ENCODE measurements at places on chromosomes 13 and 19.

GRCh38 chr13:41613984-41614661 lies 156.8 kb downstream of the RGCC start:
- DNase-seq = peak; percentile 38

- DNase-seq = no peak
These were observed 647.1 kb upstream of the SLITRK6 start for GRCh38 chr13:86446311-86446710.

- DNase-seq = no peak
These were observed 17.1 kb upstream of the PSMC4 start for GRCh38 chr19:39953915-39954314.

DNA sequence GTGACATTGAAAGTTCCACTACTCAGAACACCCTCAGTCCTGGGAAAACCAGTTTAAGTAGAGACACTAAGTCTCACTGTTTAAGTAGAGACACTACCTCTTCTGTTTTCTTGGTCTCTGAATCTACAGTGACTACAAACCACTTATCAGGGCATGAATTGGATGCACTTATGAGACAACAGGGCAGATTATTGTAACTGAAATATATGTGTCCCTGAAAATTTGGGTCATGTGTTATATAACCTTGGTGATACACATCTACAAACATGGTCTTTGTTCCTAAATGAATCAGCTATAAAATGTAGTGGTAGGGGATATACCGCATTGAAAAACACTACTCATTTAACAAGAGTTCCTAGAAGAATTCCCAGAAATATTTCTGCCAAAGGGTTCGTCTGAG lies 55.7 kb downstream of the SERP2 start:
- no peak for DNase-seq

GRCh38 chr19:35731779-35732405 lies 10.4 kb downstream of the IGFLR1 start:
- DNase-seq = no peak

DNA sequence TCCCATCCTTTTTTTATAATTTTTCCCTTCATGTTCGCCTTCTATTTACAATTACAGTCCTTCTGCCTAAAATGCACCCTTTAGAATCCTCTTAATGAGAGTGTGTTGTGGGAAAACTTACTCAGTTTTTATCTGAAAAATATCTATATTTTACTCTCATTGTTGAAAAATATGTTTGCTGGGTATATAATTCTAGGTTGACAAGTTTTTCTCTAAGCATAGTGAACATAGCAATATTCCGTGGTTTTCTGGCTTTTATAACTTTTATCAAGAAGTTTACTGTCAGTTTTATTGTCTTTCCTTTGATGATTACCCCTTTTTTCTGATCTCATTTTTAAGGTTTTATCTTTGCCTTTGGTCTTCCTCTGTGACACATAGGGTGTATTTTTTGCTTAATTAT lies 57.3 kb downstream of the UQCRFS1 start:
- DNase-seq = no peak

GRCh38 chr13:43786766-43787517 lies at the start of gene ENOX1:
ENOX1 (minus strand) TSS chr13:43786972.
- peak; percentile 39 for DNase-seq

GRCh38 chr13:53004573-53004972 lies 24.0 kb upstream of the OLFM4 start:
- no peak for DNase-seq

DNA sequence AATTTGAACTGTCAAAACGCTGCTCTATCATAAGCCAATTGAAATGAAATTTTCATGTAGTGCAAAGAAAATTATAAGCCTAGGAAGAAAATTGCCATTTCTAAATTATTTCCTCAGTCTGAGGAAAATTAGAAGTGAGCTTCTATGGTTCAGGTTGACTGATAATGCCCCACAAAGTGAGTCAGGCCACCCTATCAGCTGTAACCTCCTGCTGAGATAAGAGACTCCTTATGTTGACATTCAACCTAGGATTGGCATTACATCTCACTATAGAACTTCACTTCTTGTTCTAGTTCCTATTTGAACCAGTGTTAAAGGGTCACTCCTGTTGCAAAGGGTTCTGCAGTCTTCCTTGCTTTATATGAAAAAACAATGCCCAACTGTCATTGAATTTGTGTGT lies 32.6 kb upstream of the RFC3 start:
- no peak for DNase-seq

DNA sequence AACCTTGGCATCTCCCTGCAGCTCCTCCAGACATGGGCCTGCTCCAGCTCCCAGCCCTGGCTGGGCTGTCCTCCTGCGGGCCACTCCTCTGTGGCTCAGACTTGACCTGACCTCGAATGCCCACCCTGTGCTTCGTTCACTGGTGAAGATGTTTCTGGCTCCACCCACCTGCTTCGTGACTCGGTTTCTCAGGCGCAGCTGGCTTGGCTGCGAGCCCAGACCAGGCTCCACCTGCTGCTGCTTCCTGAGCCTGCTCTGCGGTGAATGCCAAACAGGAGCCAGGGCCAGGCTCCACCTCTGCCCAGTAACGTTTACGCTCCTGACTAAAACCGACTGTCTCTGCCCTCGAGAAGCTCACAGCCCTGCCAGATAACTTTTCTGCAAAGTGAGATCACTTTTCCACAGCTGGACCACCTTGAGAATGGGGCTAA lies 8.9 kb upstream of the RSPH6A start:
- peak; percentile 37 for DNase-seq

GRCh38 chr19:38488096-38488495 lies 54.6 kb downstream of the RYR1 start:
- no peak for DNase-seq

GRCh38 chr19:17784201-17785008 lies 10.5 kb upstream of the B3GNT3 start:
- peak; percentile 66 for DNase-seq

- DNase-seq = peak; percentile 41
These were observed at the start of gene PHLDB3 for GRCh38 chr19:43504426-43505185. PHLDB3 (minus strand) TSS chr19:43504746; CDS start chr19:43504118, 628 bp downstream.

DNA sequence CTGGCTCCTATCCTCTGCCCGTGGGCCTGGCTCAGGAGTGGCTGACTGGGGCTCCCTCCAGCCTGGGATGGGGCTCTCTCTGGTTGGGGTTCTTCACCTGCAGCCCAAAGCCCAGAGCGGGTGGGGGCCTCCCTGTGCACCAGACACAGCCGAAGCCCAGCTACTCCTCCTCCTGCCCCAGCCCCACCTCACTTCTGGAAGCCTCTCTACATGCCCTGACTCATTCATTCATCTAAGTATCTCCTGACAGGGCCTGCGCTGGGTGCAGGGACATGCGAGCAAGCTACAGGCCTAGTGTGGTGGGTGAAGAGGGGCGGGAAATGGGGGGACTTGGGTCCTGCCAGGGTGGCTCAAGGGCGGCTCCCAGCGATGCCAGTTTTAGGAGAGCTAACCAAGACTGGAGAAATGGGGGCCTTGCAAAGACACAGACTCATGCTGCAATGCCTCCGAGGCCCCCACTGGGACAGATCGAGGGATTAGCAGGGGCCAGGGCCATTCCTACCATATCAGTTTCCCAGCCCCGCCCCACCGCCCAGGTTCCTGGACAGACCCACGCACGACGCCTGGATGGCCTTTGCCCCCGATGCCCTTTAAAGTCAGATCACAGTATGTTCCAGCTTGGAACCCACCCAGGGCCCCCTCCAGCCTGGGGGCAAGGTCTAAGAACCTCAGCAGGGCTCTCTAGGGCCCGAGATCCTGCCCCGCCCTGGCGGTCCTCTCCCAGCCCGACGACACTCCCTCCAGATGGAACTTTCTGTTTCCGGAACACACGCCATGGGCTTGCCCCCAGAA lies 12.6 kb downstream of the LSM4 start:
- DNase-seq = no peak

DNA sequence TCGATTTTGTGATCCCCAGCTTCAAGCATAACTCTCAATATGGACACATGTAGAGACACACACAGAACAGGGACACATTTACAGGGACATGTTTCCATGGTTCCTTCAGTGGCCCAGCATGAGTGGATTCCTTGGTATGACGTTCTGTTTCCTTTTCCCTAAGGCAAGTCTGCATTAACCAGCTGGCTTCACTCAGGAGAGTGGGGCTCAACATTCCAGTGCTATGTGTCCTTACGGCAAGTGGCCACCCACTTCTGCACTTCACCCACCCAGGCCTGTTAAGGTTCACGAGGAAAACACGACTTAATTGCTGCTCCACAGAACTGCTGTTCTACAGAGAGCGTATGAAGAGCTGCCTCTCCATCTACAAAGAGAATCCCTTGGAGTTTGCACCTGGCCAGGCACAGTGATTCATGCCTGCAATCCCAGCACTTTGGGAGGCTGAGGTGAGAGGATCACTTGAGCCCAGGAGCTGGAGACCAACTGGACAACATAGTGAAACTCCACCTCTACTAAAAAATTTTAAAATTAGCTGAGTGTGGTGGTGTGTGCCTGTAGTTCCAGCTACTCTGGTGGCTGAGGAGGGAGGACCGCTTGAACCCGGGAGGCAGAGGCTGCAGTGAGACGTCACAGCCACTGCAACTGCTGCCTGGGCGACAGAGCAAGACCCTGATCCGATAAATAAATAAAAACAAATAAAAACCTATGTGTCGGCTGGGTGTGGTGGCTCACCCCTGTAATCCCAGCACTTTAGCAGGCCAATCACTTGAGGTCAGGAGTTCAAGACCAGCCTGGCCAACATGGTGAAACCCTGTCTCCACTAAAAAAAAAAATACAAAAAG lies 32.5 kb downstream of the BRD4 start:
- no peak for DNase-seq

GRCh38 chr19:24032651-24033050 lies 54.3 kb upstream of the ZNF254 start:
- no peak for DNase-seq

- no peak for DNase-seq
These were observed 45.1 kb downstream of the TMEM255B start for GRCh38 chr13:113804017-113804702.

GRCh38 chr19:1481893-1482360 lies 2.9 kb upstream of the C19orf25 start:
- no peak for DNase-seq

DNA sequence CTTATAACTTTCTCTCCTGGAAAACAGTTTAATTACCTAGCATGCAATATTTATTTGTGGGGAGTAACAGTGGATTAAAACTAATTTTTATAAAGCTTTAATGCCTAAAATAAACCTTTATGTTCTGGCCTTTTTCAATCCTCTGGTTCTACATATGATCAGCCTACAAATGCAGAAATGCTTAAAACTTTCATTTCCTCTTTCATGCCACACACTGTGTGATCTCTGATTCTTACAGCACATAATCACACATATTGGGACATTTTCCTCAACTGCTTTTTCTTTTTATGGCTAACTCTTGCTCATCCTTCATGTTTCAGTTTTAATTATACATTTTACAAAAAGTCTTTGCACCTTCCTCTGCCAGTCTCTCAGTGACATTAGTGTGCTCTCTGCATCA lies 910.8 kb upstream of the SLITRK6 start:
- no peak for DNase-seq

DNA sequence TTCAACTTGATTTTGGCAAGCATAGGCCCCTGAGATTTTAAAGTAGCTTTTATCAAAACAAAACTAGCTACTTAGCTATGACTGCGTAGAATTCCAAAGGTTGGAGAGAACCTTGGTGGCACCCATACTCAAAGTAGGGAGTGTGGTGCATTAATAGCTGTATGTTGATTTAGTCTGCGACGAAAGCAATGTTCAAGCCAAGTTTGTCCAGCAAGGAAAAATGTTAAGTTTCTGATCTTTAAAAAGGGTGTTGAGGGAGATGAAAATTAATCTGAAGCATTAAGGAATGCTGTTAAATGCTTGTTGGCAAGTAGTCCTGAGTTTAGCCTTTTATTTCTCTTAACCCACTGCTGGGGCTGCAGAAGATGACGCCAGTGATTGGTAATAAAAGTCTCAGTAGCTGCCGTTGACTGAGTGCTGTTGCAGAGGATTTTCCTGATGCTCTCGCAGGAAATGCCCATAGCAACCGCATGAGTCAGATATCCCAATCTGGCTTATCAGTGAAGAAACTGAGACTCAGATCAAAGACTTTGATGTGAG lies 75.9 kb upstream of the RNF113B start:
- DNase-seq = no peak

GRCh38 chr19:49773663-49774350 lies 7.0 kb downstream of the AP2A1 start:
- DNase-seq = no peak

DNA sequence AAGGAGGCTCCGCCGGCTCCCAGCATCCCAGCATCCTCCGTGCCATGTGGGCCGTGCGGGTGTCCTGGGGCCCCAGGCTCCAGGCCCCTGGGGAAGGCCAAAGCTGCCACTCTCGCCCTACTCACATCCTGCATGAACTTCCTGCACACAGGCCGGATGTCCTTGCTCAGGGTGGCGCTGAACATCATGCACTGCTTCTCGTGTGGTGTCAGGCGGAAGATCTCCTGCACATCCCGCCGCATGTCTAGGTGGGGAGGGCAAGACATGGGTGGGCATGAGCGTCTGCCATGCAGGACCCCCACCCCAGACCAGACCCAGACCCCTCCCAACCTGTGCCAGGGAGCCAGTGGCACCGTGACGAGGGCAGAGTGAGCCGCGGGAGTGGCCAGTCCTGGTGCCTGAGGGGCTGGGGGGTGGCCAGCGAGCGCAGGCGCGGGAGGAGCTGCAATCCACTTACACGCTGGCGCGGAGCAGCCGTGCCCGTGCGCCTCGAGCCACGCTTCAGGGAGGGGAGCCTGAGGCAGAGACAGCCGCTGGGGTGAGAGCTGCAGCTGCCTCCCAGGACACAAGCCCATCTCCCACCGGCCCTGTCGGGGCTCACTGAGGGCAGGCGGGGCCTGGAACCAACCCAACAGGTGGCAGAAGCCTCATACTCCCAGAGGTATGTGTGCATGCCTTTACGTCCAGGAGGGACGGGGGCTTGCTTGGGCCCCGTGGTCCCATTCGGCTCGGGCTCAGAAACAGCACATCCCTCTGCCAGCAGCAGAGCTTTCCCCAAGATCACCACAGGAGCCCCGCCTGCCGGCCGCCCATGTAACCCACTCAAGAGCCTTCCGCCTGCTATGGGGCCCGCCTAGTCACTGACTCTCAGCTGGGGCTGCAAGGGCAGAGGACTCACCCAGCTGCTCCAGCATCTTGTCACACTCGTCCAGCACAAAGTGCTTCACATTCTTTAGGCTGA lies 8.8 kb downstream of the DDX39A start:
- DNase-seq = no peak

DNA sequence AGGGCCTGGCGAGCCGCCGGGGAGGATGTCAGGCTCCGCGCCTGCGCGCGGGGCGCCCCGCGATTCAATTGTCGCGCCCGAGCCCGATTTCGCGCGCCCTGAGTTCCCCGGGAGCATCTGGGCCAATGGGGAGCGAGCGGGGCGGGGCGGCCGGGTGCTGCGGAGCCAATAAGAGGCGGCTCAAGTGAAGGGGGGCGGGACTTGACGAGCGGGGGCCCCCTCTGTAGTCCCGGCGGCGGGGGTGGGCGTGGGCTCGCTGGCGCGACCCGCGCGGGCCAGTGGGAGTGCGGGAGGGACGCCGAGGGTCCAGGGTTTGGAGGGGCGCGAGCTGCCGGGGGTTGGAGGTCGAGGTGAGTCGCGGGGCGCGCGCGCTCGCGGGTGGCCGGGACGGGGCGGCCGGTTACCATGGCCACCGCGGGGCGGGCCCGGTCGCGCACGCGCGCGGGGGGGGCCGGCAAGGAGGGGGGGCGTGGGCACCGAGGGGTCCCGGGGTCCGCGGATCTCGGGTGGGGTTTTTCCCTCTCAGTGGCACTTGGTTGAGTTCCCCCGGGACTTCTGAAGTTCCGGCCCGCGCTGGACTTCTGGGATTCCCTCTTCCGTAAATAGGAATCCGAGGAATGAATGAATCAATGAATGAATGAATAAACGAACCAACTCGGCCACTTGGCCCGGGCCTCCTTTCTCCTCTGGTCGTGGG lies 744 bp downstream of the UHRF1 start:
- peak; percentile 92 for DNase-seq

GRCh38 chr13:57740719-57741118 lies 109.2 kb downstream of the PCDH17 start:
- DNase-seq = no peak

GRCh38 chr13:29733147-29733611 lies 117.2 kb downstream of the UBL3 start:
- no peak for DNase-seq

Data from mucosa of gallbladder (tissue), 1 donor.